ENCODE measurements at places on chromosomes 6 and 20.

DNA sequence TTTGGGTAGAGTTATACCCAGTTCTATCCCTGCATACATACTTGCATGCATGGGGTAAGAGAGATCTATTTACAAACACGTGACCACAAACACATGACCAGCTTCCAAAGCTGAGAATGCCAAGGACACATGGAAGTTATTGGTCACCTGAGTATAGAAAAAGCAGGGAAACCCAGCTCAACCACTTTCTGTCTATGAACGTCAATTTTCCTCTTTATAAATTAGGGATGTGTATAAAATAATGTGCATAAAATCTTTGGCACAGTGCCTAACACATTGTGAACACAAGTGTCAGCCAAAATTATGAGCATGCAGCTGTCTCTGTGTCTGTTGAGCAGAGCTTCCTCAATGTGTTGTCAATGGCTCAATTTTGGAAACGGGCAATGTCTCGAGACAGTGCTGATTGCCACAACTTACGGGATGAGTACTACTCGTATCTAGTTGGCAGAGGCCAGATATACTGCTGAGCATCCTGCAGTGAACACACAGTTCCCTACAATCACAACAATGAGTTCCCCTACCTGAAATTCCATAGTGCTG is 44.9 kb downstream of the TPD52L1 start:
- DNase-seq, result no peak

DNA sequence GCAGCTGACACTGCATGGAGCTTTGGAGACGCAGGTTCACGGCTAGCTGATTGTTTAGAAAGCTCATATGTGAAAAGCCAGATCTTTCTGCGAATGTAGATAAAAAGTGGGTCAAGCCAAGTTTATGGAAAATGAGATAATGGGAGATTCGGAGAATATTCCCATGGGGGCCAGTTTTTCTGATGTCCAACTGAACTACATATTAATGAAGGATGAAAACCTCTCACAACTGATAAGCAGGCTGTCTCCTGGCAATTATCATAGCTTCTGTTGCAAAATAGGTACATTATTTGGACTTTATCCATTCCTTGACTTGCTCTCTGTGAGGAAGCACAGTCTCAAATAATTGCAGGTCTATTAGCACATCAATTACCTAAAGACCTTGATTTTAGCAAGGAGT is 21.1 kb downstream of the HDGFL1 start:
- DNase-seq, result no peak

- DNase-seq, result no peak
Observed at GRCh38 chr6:23380465-23380864, 745.5 kb upstream of the NRSN1 start.

DNA sequence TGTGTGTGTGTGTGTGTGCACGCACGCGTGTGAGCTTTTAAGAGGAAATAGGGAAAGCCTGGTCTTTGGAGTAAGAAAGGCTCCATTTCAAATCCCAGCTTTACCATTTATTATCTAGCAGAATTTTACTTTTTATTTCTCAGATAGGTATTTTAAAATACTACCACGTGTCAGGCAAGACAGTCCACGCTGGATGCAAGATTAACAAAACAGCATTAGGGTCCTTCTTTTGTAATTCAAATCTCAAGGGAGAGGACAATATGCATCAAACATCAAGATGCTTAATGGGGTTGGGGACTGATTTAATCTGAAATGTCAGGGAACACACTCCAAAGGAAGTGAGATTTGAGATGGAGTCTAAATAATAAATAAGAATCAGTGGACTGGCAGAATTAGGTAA is 768.8 kb downstream of the PHF3 start:
- DNase-seq, result no peak

- no peak for DNase-seq
Observed at GRCh38 chr20:6348908-6349307, 226.1 kb upstream of the FERMT1 start.

- DNase-seq, result no peak
Observed at GRCh38 chr6:141321493-141322347, 811.0 kb upstream of the GJE1 start.

GRCh38 chr20:45470262-45470931 is 844 bp downstream of the WFDC2 start:
- DNase-seq, result no peak

GRCh38 chr6:4441981-4442434 is 306.6 kb upstream of the ECI2 start:
- DNase-seq, result no peak

DNA sequence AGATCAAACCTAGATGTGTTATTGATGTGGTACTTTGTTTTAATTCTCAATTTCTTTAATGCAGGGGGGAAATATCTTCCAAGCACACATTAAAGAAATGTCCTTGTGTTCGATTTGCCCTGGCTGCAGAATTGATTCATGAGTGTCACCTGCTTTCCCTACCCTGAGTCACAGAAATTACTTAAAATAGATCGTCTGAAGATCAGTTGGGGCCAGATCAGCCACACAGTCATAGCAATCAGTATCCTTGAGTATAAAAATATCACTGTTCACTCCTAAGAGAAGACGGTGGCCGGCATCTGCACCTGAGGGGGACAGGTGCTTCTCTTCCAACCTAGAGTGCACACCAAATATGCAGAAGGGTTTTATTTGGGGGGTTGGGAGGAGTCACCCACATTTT is 115.2 kb upstream of the RIN2 start:
- no peak for DNase-seq

GRCh38 chr6:113318575-113318917 is 538.6 kb upstream of the MARCKS start:
- DNase-seq, result no peak

DNA sequence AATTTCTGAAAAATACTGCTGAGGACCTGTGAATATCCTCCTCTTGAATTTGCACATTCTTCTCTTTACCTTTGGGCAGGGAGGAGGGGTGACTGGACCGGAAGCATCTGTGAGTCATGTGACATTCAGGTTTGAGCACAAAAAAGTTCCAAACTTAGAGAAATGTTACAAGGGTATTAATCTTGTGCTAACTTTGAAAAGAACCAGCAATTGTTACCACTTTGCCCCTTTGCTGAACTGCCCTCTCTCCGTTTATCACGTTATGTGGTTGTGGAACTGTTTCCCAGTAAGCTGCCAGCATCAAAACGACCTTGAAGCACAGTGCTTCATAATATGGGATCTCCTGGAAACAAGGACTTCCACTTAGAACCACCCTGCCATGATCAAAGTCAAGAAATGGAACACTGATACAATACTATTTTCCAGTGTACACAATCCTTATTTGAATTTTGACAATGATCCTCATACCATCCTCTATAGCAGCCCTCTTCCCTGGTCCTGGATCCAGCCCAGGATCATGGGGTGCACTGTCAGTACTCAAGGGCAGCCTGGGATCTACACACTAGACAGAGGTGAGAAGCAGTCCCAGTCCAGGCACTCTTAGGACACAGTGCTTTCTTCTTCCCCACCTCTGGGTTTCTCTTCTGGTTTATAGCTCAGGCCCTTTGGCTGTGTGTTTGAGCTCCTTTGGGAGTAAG is 2.3 kb upstream of the TUBB1 start:
- DNase-seq, result no peak

GRCh38 chr20:62845416-62846160 is 16.0 kb downstream of the TCFL5 start:
- DNase-seq, result no peak

DNA sequence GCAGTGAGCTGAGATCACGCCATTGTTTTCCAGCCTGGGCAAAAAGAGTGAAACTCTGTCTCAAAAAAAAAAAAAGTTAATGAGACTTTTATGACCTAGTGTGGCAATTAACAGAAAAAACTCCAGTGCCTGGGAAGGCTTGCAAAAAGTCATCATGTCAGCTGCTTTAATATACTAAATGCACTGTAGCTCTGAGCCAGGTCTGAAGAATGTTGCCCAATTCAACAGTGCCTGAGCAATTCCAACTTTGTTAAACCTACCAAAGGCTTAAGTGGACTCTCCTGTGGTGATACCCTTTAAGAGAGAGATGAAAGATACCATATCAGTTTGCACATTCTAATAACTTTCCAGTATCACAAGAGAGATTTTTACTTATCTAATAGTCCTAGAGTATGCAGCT is 6.5 kb upstream of the ROS1 start:
- DNase-seq, result no peak

- DNase-seq, result no peak
Observed at GRCh38 chr20:38680500-38681306, 43.6 kb upstream of the SLC32A1 start.

DNA sequence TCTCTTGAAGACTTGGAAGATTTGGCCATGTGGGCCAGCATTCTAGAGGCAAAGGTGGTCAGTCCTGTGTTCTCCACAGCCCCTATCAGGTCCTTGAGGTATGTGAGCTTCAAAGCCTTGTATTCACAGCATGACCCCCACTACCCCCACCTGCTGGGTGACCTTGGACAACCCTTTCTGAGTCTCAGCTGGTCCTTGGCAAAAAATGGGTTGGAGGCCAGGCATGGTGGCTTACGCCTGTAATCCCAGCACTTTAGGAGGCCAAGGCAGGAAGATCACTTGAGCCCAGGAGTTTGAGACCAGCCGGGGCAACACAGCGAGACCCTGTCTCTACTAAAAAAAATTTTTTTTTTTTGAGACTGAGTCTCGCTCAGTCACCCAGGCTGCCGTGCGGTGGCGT is 42.6 kb downstream of the UBE2V1 start:
- DNase-seq, result no peak

DNA sequence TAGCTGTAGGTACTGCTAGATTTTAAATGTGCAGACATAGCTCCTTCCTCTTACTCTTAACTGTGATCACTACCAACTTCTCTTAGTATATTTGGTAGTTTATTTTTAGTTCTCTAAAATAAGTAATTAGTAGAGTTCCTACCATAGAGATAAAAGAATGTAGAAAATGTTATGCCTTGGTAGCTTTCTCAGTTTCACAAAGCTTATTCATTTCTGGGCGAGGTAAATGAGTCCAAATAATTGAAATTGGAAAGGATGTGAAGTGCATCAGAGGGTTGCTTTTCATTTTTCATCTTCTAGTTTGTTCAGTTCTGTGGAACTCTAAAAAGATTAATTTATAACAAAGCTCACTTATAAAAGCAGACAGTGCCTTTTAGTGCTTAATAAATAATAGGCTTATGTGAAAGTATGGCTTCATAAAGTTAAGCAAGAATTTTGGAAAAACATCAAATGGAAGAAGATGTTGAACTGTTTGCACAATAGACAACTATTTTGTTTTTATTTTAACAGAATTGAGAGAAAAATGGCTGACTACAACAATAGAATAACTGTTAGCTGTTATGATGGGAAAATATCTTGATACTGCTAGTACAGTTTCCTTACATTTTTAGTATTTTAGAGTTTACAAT is 303.7 kb downstream of the UTRN start:
- no peak for DNase-seq

DNA sequence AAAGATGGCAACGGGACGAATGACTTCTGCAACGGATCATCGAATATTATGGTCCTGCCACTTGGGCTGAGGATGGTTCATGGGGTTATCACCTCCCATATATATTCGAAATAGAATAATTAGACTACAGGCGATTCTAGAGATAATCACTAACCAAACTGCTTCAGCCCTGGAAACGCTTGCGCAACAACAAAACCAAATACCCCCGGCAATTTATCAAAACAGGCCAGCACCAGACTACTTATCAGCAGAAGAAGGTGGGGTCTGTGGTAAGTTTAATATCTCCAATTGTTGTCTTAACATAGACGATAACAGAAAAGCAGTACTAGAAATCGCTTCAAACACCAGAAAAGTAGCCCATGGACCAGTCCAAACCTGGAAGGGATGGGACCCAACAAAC is 31.0 kb upstream of the ULBP3 start:
- DNase-seq, result no peak

- DNase-seq, result no peak
Observed at GRCh38 chr20:8480597-8480996, 348.5 kb downstream of the PLCB1 start.

GRCh38 chr6:78324213-78324612 is 543.1 kb upstream of the IRAK1BP1 start:
- no peak for DNase-seq

DNA sequence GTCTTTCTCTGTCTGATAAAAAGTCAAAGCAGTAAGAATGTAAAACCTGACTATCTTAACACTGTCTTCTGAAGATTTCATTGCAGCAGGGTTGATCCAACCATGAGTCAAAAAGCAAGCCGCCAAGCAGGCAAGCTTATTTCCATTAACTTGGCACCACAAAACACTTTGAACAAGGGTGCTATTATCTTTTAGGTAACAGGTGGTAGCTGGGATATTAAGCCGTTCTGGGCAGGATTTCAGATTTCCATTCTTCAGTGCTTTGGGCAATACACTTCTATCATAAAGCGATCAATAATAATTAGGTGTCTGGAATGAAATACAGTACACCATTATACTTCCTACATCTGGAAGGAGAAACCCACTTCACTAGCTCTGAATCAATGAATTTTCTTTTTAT is 181.9 kb downstream of the TBC1D7 start:
- DNase-seq, result no peak

DNA sequence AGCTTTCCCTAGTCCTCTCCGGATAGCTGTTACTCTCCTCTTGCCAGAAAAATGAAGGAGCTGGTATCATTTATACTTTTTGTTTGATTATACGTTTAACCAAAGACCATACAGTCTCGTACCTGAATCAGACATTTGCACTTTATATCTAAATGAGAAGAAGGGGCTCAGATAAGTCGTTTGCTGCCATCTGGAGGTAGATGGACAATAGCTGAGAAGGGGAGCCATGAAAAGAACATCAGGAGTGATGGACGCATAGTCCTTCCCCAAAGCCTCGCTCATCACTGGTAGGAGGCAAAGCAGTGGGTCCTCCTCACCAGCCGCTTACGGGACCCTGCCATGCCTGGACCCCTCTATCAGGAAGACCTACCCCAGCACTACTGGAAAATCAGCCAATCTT is 45.4 kb downstream of the RPF2 start:
- DNase-seq, result no peak

- DNase-seq, result no peak
Observed at GRCh38 chr6:78701407-78701806, 165.9 kb upstream of the IRAK1BP1 start.

GRCh38 chr6:106527979-106528378 is 101.3 kb downstream of the RTN4IP1 start:
- DNase-seq, result no peak

DNA sequence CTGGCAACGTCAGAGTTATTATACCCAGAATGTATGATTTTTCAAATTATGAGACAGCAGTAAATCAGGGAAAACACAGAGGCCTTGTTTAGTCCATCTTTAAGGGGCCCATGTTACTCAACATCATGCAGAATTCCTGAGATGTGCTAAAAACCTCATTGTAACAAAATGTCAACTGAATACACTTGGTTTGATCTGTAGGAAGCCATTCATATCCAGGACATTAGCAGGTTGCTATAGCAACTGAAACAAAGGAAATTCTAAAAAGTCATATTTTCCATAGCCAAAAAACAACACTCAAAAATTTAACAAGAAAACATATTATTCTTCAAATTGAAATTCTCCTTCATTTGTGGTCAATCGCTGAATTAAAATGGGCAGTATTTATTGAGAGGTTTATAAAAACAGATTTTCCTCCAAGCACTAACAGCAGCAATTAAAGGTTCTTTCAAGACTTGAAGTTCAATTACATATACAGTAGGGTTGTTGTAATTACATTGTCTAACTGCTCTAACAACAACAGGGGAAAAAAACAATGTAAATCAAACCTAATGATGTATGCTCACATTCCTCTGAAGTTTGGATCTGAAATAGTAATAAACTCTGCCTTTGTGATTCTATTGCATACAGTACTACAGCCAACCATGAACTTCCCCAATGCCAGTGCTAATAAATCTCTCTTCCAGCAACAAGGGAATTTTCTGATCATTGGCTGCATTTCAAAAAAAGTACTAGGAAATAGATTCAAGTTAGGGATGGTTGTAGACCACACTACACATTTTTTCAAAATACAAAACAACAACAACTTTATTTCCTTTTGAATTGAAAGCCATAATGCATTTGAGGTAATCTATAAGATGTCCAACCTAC is 34.9 kb downstream of the COL12A1 start:
- DNase-seq, result no peak
